ENCODE measurements at places on chromosomes 13 and 19. TPM values are rescaled to one million over a fixed set of nuclear protein-coding genes. Genes with fewer than 3 reads are reported as not detected.

NUP58 gene
- 49.9 TPM for total RNA-seq

KRTDAP gene
- total RNA-seq, result not detected

HCST gene
- 0.95 TPM for total RNA-seq

IL27RA gene
- 6.3 TPM for total RNA-seq

RPL36 gene
- 910 TPM for total RNA-seq

MYPOP gene
- total RNA-seq, result 9.0 TPM

MAST1 gene
- 4.1 TPM for total RNA-seq

KLK10 gene
- 11.1 TPM for total RNA-seq

ACP5 gene
- total RNA-seq, result 0.95 TPM

FFAR1 gene
- total RNA-seq, result not detected

MUC16 gene
- not detected for total RNA-seq

OR7D2 gene
- not detected for total RNA-seq

USPL1 gene
- 21.1 TPM for total RNA-seq

ZNF91 gene
- 51.4 TPM for total RNA-seq

SELENOV gene
- total RNA-seq, result 2.9 TPM

ZIC2 gene
- 3.8 TPM for total RNA-seq

PCSK4 gene
- 8.4 TPM for total RNA-seq

CYP4F3 gene
- not detected for total RNA-seq

LIN7B gene
- total RNA-seq, result 5.8 TPM

ZNF135 gene
- 1.1 TPM for total RNA-seq

GSX1 gene
- not detected for total RNA-seq

NAPSA gene
- not detected for total RNA-seq

PSG1 gene
- not detected for total RNA-seq

ZNF490 gene
- total RNA-seq, result 11.9 TPM

TTC9B gene
- 1.1 TPM for total RNA-seq

JSRP1 gene
- not detected for total RNA-seq

CACNG7 gene
- total RNA-seq, result 0.51 TPM
